ENCODE measurements at places on chromosomes 6 and 20.
A peak's percentile ranks its signal among the peaks of the same experiment; 100 is the strongest.

GRCh38 chr20:33412484-33412838 lies 11.1 kb upstream of the CDK5RAP1 start:
- DNase-seq: no peak

- peak; percentile 18 for DNase-seq
Observed at GRCh38 chr6:22133357-22133756, 163.5 kb downstream of the PRL start.

- DNase-seq: no peak
Observed at GRCh38 chr6:150902142-150902776, 36.8 kb downstream of the MTHFD1L start.

DNA sequence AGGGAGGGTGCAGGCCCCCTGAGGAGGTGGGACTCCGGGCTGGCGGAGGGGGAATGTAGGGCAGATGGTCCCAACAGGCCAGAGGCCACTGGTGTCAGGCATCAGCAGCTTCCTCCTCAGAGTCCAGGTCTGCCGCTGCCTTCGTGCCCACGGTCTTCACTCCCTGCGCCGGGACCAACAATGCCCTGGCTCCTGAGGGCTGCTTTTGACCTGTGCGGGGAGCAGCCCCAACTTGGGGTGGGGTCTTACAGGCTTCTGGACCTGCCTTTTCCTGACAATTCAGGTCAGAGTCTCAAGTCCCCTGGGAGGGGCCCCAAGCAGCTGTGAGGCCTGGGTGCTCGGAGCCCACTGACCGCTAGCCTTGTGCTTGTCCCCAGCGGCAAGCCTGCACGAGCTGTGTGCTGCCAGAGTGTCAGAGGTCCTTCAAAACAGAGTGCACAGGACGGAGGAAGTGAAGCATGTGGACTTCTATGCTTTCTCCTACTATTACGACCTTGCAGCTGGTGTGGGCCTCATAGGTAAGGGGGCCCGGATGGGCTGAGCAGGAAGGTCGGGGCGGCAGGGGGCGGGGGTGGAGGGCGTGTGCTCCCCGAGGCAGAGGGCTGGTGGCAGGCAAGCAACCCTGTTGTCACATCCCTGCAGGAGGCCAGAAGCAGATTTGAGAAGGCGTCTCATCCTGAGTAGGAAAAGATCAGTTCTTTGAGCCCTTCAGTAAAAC lies 25.3 kb upstream of the PYGB start:
- no peak for DNase-seq

DNA sequence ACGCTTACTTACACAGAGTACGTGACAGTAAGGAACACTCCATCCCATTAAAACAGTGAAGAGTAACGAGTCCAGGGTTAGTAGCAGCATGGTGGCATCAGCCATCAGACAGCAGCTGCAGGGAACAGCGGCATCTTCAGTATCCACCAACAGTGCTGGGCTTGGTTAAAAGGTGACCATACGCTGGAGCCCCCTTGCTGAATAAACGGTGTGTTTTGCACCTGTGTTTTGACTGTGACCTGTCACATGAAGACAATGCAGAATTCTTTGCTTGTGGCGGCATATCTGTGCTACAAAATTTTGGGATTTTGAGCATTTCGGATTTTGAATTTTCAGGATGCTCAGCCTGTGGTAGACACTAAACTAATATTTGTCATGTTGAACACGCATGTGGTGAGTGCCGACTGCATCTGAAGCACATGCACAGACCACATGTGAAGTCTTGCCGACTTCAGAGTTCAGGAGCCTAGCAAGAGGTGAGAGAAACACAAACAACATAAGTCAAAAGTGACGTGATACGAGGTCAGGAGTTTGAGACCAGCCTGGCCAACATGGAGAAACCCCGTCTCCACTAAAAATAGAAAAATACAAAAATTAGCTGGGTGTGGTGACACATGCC lies 69.3 kb upstream of the FRMD1 start:
- no peak for DNase-seq

DNA sequence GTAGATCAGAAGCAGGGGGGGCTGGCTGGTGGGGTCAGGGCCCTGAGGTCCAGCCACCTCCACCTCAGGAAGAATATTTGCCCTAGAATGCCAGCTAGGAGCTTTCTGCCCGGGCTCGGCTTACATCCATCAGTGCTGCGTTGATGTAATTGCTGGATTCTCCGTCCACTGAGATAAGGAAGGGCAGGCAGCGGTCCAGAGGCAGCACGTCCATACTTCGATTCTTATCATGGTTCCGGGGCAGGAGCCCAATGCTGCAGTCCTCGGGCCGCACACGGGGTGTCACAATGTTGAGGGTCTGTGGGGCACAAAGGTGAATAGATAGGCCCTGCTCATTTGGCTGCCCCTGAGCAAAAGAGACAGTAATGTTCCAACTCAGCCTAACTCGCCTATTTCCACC lies 483.8 kb upstream of the CHD6 start:
- no peak for DNase-seq

- DNase-seq: no peak
Observed at GRCh38 chr6:43291708-43292107, 6.4 kb upstream of the SLC22A7 start.

DNA sequence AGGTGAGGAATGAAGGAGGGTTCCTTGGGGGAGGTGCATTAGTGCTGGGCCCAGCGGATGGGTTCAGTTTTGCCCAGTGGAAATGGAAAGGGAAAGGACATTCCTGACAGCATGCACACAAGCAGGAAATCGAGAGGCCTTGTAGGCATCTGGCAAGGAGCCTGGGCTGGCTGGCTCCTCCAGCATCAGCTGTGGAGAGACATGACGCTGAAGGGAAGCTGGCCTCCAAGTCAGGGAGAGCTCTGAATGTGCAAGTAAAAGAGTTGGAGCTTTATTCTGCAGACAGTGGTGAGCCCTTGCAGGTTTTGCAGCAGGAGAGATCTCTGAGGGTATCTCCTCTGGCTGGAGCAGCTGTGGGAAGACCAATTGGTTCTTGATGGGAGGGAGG lies 154.3 kb downstream of the MRPL14 start:
- DNase-seq: no peak

DNA sequence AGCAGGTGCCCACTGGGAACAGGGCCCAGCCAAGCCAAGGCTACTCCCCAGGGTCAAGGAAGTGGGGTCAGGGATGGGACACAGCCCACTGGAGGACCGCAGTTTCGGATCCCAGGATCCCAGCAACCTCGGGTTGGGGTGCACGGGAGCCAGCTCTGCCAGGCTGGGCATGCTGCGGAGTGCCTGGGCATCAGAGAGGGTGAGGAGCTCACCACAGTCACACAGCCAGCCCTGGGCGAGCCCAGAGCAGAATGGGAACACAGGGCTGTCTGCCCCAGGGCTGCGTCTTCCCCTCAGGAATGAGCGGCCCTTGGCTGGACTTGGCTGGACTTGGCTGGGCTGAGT lies 74.3 kb upstream of the SLCO4A1 start:
- DNase-seq: no peak

GRCh38 chr6:47141171-47141570 lies 99.0 kb upstream of the ADGRF1 start:
- DNase-seq: no peak

GRCh38 chr20:5864428-5864827 lies 85.9 kb downstream of the TRMT6 start:
- DNase-seq: no peak

GRCh38 chr6:246352-246751 lies 45.9 kb upstream of the DUSP22 start:
- DNase-seq: no peak

DNA sequence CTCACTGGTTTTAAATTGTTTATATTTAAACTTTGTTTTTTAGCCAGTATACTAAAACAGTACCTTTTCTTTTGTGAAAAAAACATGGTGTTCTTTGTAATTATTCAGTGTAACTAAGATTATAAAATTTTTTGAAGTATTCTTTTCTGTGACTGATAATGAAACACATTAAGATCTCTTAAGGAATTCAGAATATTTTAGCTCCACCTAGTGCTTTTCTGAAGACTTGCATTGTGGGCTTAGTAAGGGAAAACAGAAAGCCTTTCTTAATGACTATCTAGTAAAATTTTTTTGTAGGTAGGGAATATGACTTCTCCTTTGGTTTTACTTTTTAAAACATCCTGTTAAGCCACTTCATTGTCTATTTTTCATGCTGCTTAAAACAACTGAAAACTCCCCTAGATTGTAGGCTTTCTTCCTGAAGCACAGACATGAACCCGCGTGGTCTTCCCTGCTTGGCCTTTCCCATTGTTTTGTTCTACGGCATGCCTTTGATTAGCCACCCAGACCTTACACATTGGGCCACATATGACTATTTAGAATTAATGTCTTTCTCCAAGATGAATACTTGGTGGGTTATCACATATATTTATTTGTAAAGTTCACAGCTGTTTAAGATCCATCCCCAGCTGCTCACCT lies 72.1 kb downstream of the AFDN start:
- peak; percentile 5 for DNase-seq

GRCh38 chr6:18177286-18177965 lies 22.2 kb downstream of the KDM1B start:
- DNase-seq: no peak

- DNase-seq: no peak
Observed at GRCh38 chr20:40956542-40957264, 71.9 kb upstream of the TOP1 start.

GRCh38 chr6:147508866-147509608 lies 547 bp downstream of the SAMD5 start:
- no peak for DNase-seq

GRCh38 chr6:75612434-75612833 lies 10.8 kb downstream of the SENP6 start:
- DNase-seq: no peak

DNA sequence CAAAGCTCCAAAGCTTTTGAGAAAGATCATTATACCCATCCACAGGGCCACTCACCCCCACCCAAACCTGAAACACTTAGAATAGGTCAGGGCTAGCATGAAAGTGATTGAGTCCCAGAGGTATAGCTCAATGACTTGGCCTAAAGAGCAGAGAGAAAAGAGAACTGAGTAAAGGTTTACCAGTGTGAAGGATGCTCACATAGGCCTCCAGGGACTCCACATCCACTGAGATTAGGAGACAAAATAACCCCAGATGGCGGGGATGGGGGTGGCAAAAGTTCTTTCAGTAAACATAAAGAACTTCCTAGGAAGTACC lies 12.2 kb downstream of the SAYSD1 start:
- no peak for DNase-seq

- DNase-seq: no peak
Observed at GRCh38 chr6:132011582-132011981, 60.4 kb upstream of the CCN2 start.

- no peak for DNase-seq
Observed at GRCh38 chr20:32356622-32357374, 1.3 kb upstream of the ASXL1 start.

DNA sequence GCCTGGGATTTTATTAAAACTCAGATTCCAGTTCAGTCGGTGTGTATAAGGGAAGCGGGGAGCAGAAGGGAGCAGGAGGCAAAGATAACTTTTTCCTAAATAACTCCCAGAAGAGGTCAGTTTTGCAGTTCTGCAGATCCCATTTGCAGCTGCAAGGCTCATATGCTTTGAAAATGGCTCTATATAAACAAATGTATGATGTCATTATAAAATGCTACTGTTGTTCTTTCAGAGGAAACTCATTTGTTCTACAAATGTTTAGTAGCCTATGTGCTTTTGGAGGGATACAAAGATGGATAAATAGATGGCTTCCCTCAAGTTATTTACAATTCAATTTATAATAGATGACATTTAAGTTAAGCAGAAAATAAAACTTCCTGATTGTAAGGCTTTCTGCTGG lies 29.2 kb upstream of the DSP start:
- no peak for DNase-seq

- no peak for DNase-seq
Observed at GRCh38 chr20:17525650-17526049, 5.5 kb downstream of the BFSP1 start.

DNA sequence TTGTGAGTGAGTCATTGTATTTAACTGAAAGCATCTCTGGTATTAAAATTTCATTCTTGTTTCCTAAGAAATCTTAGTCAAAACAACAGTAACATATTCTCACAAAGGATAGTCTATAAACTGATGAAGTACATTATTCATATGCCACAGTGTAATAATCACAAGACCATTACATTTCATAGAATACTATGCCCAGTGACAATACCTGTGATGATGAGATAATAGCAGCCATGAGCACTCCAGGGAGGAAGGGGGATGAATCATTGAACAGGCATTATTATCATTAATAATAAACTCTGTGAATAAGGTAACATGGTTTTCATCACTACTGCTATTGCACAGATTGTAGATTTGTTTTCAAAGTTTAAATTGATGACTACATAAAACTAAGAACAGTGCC lies 667.9 kb downstream of the EPM2A start:
- no peak for DNase-seq

- DNase-seq: no peak
Observed at GRCh38 chr20:62832951-62833391, 16.1 kb downstream of the COL9A3 start.

DNA sequence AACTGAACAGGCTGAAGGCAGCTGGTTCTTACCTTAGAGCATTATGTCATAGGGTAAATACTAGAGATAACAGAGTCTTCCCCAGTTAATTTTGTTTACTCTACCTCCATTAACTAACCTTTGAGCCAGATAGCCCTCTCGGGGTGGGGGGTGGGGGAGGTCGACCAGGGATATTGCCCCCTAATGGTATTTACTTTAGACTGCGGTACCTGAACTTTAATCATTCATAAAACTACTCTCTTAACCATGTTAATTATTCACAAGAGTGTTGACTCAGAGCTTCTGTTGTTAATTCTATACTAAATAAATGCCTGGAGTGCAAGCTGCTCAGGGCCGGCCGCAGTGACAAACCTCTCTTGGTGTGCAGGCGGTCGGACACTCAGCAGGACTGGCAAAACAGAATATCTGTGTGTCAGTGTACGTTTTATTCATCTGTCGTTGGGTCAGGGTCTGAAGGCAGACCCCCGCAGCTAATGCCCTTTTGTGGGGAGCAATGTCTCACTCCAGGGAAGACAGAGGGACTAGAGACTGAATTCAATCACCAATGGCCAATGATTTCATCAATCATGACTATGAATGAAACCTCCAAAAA lies 152.4 kb upstream of the COL21A1 start:
- DNase-seq: no peak

- no peak for DNase-seq
Observed at GRCh38 chr6:17877895-17878440, 109.5 kb downstream of the KIF13A start.

DNA sequence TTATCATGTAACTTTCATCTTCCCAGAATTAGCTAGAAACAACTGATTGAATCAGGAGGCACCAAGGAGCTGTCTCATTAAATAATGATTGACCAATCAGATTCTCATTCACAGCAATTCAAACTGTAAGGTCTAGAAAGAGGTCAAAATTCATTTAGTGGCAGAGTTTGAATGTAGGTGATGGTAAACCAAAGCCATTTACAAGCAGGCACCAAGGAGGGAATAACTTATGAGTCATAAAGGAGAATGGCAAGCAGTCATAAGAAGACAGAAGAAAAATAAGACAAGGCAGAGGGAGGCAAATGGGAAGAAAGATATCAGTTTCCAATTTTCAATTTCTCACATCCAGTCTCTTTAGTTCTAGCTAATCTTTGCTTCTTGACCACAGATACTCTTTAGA lies 52.9 kb upstream of the DEFB112 start:
- no peak for DNase-seq
